ENCODE measurements at places on chromosomes 16 and 17.
A peak's percentile ranks its signal among the peaks of the same experiment; 100 is the strongest.

- DNase-seq, result no peak
Measured at GRCh38 chr16:17382514-17382913, 88.2 kb downstream of the XYLT1 start.

DNA sequence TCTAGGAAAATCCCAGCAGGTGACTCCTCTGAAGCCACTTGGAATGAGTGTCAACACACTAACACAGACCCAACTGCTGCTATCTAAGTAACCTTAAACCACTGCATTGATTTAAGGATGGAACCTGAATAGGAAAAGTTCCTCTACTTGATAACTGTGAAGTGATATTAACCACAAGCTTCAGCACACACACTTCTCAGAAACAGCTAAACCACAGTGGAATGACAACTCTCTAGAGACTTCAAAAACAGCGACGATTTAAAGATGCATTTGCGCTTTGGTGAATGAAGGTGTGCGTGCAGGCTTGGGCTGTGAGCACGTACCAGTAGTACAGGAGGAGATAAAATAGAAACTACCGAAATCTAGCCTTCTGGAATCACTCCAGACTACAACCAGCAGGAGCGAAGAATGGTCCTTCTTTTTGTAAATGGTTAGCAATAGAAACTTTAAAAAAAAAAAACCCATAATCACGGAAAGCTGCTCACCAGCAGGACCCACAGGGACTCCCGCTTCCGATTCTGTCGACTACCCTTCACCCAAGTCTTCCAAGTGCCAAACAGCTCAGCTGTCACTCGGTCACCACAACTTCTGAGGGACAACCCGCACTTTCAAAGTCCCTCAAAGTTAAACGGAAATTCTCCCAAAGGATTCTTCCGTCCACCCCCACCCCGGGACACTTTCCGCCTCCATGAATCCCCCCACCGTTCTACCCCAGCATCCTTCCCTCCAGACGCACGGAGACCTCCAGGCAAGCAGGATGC lies 137.7 kb upstream of the CORO6 start:
- DNase-seq, result no peak

GRCh38 chr16:9772526-9773225 lies 409.6 kb downstream of the GRIN2A start:
- DNase-seq, result no peak

DNA sequence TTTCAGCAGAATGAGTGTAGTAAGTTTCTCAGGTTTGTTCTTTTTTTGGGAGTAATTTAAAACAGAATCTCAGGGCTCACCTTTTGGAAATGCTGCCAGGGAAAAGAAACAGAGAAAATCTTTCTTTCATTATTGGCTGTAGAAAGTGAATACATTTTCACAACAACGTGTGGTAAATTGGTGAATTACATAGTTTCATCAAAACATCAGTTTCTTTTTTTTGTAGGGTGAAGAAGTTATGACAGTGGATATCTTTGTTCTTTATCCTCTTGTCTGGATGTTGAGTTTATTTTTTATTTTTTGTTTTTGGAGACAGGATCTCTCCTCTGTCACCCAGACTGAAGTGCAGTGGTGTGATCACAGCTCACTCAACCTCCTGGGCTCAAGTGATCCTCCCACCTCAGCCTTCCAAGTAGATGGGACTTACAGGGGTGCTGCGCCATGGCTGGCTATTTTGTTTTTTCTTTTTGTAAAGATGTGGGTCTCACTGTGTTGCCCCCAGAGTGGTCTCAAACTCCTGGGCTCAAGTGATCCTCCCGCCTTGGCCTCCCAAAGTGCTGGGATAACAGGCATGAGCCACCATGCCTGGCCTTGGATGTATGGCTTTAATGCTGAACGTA lies 2.4 kb downstream of the ZNF267 start:
- DNase-seq, result no peak

DNA sequence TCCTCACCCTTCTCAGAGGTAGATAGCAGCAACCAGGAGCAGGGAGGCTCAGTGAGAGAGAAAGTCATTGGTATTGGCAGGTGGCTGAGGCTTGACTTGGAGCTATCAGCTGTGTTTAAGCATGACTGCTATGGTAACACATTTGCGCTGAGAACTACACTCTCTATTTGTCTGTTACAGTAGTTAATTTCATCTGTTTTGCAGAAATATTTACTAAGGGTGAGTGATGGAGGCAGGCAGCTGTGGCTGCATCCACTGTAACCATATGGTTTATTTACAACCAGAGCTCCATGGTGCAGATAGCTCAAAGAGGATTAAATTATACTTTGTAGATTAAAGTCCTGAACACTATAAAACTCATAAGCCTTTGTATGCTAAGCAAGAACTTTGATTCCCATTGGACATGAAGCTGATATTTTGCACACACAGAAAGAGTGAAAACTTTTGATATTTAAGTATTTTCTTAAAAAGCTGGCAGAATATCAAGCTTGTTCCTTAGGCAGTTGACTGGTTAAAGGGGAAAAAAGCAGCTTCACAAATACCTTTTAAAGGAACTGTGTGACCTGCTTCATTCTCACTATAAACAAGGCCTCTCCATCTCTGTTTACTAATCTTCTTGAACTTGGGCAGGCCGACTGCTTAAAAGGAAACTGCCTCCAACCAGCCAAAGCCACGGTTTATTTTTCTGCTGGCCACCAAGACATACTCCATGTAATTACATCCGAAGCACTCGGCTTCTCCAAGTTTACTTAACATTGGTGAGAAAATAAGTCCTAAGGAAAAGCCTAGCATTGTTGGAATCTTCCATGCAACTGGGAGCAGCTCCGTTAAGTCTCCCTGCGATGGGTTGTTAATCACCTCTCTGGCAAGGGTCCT lies 299.8 kb upstream of the ZFHX3 start:
- no peak for DNase-seq

DNA sequence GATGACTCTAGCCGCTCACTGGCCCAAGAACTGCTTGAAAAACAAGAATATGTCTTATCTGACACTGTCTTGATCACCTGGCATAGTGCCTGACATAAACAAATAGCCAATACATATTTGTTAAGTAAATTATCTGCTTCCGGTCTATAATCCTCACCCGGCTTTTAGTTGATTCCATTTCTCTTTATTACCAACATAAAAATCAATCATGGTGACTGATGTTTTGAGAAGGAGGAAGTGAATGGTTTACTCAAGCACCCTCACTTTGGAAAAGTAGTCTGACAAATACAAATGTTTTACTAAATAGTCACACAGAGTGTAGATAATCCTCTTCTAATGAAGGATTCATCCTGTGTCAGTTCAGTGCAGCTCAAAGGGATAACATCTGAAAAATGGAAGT lies 47.0 kb downstream of the SKAP1 start:
- no peak for DNase-seq

GRCh38 chr16:83402967-83403366 lies 404.8 kb upstream of the HSBP1 start:
- no peak for DNase-seq

DNA sequence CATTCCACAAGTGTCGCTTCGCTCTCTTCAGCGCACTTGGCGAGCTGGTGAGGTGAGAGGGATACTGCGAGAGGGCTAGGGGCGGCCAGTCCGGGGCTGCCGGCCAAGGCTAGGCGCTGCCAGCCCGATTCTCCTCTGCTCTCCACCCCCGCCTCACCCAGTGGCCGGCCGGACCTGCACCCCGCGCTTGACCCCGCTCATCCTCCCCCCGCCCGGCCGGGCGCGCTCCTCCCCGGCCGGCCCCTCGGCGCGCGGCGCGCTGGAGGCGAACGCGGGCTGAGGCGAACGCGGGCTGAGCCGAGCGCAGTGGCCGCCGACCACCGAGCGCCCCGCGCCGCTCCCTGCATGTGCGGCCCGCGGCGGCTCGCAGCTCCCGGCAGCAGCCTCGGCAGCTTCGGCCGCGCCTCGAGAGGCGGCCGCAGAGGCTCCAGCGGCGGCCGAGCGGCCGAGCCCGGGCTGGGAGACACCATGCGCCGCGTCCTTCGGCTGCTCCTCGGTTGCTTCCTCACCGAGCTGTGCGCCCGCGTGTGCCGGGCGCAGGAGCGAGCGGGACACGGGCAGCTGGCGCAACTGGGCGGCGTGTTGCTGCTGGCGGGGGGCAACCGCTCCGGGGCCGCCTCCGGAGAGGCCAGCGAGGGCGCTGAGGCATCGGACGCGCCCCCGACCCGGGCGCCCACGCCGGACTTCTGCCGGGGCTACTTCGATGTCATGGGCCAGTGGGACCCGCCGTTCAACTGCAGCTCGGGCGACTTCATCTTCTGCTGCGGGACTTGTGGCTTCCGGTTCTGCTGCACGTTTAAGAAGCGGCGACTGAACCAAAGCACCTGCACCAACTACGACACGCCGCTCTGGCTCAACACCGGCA lies at the start of gene SHISA9:
SHISA9 (plus strand) TSS at position 2 of the 865 bp plus-strand sequence.
- DNase-seq, result peak; percentile 5

DNA sequence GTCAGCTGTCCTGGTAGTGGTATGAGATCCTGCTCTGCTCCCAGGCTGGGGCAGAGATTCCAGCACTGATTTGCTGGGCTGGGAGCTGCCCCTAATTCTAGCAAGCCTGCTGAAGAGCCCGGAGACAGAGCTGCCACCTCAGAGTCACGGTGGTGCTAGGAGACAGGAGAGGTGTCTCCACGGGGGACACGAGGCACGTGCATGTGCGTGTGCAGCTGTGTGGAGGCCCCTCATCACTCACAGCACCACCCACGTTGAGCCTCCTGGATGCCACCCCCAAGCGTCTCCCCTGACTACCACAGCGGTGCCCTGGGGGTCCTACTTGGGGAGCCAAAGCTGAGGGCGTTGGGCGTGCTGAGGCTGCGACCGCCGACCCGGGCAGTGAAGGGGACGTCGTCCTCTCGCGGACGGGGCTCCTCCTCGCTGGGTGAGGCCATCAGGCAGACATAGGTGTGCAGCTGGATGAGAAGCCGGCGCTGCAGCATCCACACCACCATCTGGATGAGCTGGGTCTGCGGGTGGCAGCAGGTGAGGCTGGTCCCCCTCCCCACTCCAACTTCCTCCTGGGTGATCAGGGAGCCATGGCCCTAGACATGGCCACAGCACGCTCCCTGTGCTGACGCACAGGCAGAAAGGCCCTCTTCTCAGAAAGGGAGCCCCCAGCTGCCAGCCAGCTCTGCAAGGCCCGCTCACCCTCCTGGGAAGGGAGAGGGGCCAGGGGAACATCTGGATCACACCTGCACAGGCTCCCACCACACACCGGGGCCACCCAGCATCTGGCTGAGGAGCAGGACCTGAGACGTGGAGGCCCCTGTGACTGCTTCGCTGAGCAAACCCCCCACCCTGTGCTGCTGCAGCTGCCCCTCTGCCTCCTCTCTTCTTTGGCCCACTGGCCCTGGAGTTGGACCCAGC lies 11.6 kb downstream of the MPG start:
- DNase-seq, result no peak

DNA sequence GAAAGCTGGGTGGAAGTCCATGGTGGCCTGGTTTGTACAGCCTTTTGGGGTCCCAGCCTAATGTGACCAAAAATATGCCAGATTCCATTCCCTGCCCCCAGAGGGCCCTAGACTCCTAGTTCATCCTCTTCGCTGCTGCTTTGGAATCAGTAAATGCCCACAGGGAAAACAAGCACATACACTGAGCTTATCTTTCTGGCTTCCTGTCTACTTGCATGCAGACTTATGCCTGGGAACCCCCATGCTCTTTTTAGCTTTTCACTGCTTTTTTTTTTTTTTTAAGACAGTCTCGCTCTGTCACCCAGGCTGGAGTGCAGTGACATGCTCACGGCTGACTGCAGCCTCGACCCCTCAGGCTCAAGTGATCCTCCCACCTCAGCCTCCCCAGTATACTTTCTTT lies 6.2 kb upstream of the CD300LG start:
- DNase-seq, result no peak

DNA sequence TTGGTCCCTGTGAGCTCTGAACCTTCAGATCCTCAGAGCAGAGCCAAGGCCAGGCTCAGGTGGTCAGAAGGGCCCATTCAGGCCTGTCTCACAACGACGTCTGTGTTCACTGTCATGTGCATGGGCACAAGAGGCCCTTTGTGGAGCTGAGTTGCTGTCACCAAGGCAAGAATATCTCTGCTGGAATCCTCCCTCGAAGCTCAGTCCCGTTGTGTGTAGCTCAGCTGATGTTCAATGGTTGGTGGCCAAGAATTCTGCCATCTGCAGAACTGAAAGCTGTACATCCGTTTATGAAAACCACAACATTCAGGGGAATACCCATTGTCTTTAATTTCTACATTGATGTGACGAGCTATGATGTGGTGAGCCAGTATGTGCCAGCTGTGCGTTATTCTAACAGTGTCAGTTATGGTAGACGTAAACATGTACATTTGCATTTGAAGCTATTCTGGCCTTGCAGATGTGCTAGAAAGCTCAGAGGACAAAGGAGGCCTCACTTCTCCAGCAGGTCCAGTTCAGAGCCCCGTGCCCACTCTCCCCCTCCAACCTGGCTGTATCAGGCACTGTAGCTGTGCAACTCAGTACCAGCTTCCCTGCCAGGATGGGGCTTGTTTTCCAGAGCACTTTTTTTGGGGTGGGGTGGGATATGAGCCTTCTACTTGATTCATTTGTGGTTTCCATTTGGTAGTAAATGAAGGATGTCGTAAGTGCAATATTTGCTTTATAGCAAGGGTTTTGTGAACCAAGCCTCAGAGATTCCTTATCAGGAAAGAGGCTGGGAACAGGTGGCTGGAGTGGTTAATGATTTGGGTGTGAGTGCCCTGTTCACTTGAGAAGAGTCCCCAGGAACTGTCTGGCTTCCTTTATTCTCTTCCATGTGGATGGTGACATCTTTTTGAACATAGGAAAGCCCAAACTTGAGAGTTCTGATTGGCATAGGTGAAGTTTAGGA lies 56.1 kb downstream of the B9D1 start:
- peak; percentile 93 for DNase-seq

DNA sequence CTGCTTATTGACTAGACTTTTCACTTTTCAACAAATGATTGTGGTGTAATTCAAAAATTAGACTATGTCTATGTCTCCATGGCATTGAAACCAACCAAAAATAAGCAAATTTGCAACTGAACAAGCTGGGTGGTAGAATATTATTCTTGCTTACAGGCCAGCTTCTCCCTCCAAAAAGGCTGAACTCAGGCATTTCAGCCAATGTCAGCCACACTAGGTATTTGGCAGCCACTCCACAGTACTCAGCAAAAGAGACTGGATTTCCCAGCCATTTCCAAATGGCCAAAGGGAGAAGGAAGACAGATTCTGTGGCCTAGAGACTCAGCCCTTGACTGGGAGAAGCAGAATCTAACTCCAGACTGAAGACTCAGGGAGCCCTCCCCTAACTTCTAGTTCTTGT lies 121.8 kb upstream of the IRX5 start:
- no peak for DNase-seq

- DNase-seq, result no peak
Measured at GRCh38 chr17:28472871-28473497, 460 bp upstream of the SLC13A2 start.

DNA sequence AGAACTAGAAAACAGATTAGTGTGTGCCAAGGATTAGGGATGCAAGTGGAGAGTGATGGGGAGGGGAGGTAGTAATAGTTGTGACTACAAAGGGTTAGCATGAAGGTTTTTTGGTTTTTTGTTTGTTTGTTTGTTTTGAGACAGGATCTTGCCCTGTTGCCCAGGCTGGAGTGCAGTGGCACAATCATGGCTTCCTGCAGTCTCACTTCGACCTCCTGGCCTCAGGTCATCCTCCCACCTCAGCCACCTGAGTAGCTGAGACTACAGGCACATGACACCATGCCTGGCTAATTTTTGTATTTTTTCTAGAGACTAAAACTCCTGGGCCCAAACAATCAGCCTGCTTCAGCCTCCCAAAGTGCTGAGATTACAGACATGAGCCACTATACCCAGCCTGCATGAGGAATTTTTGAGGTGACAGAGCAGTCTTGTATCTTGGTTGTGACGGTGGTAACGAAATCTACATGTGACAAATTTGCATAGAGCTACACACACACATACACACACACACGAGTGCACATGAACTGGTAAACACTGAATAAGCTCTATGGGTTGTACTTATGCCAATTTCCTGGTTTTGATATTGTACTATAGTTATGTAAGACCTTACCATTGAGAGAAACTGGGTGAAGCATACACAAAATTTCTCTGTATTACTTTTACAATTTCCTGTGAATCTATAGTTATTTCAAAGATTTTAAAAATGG lies 59.6 kb upstream of the TOM1L1 start:
- no peak for DNase-seq

Measured in head of caudate nucleus (tissue), 42 donors.